ENCODE measurements at places on chromosomes 4 and X. TPM values are rescaled to one million over a fixed set of nuclear protein-coding genes. Genes with fewer than 3 reads are reported as not detected.

GRCh38 chr4:169220854-169221411 lies 49.8 kb downstream of the SH3RF1 start:
- no peak for DNase-seq
- H3K4me1 ChIP-seq = no peaks in the 10 kb centered on the region
- no peak overlapping the region for H3K4me3 ChIP-seq
- no peak overlapping the region for H3K27ac ChIP-seq

The CTAG2 gene
- not detected for total RNA-seq

DNA sequence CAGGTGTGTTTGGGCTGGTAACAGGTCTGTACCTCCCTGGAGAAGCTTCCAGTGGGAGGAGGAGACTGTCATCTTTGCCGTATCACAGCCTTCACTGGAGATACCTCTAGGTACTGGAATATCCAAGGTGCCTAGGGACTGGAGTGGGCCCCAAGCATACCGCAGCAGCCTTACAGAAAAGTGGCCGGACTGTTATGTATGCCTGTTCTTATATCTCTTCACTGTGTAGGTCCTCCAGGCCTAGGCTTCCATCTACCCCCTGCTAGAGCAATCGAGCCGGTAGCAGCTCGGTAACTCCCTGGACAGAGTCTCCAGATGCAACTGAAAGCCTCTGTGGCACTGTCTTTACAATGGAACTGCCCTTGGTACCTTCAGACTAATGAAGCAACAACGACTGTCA lies 277.4 kb upstream of the GRIA3 start:
- no peaks in the 10 kb centered on the region for H3K27me3 ChIP-seq
- H3K4me1 ChIP-seq = no peaks in the 10 kb centered on the region
- DNase-seq = no peak
- H3K36me3 ChIP-seq = no peaks in the 10 kb centered on the region
- no peak overlapping the region for H3K27ac ChIP-seq
- H3K4me3 ChIP-seq = no peak overlapping the region

DNA sequence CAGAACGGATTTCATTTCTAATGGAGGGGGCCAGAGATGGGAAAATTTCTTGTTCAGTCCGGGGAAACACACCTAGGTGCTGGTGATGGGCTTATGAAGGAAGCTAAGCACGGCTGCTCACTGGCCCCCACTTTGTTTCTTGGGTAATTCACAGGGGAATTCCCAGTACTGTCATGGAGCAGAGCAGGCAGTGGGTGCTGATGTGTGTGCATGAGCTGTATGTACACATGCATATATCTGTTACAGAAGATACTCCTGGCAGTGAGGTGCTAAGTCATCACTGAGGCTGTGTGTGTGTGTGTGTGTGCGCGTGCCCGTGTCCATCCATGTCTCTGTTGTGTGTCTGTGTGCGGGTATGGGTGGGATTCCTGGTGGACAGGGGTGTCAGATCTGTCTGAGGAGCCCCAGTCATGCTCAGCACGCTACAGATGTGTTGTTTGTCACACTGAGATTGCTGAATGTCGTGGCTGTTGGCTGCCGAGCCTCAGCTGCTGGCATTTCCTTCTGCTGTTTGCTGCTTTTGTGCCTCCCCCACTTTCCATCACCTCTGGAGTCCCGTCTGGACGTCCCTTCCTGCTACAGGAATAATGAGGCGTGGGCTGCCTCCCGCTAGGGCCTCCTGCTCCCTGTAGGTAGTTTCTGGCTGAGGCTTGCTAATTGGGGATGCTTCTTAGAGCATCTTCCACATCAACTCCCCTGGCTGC lies 53.3 kb downstream of the JADE1 start:
- H3K4me1 ChIP-seq = peaks cover 52% of the 10 kb centered on the region
- peak overlapping the region; percentile 42 for H3K4me3 ChIP-seq
- peak overlapping the region; percentile 24 for H3K27ac ChIP-seq
- H3K27me3 ChIP-seq = no peaks in the 10 kb centered on the region
- peaks cover 15% of the 10 kb centered on the region for H3K36me3 ChIP-seq

The SLC10A6 gene
- 0.26 TPM for total RNA-seq

GRCh38 chr4:180449395-180449956 lies 1793.7 kb upstream of the TENM3 start:
- H3K4me1 ChIP-seq = no peaks in the 10 kb centered on the region
- H3K36me3 ChIP-seq = no peaks in the 10 kb centered on the region
- DNase-seq = no peak
- H3K27me3 ChIP-seq = no peaks in the 10 kb centered on the region

DNA sequence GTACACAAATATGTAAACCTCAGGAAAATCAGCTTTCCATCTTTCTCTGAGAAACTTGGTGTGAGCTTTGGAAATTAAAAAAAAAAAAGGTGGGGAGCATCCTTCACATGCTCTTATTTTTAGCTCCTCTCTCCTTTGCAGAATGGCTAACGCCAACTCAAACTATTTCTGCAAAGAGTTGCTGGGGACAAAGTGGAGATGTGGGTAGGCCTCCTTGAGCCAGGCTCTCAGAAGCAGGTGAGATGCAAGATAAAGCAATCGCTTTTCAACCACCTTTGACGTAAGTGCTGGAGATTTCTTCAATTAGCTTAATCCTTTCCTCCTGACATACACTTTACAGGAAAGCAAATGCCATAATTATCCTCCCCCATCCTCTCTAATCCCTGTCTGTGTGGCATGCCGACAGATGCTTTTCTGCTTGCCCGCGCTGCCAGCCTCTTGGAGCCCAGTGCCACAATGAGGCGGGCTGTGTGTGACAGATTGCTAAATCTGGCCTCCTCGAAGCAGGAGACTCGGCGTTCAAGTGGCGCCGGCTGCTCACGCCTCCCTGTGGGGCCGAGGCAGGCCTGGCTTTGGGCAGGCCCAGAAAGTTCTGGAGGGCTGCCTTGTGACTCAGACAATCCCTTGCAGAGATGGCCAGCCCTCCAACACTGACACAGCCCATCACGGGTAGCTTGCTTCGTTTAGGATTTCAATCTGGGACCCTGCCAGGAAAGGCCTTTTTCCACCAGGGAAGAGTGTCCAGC lies 64.9 kb upstream of the SOD3 start:
- H3K36me3 ChIP-seq = no peaks in the 10 kb centered on the region
- peaks cover 5% of the 10 kb centered on the region for H3K27me3 ChIP-seq
- H3K27ac ChIP-seq = no peak overlapping the region
- no peaks in the 10 kb centered on the region for H3K4me1 ChIP-seq
- no peak overlapping the region for H3K4me3 ChIP-seq

- DNase-seq = no peak
- no peak overlapping the region for H3K4me3 ChIP-seq
- H3K36me3 ChIP-seq = no peaks in the 10 kb centered on the region
- no peaks in the 10 kb centered on the region for H3K4me1 ChIP-seq
- H3K27ac ChIP-seq = no peak overlapping the region
- H3K27me3 ChIP-seq = peaks cover 10% of the 10 kb centered on the region
Observed at GRCh38 chr4:152996111-152996571, 60.0 kb downstream of the FHDC1 start.

DNA sequence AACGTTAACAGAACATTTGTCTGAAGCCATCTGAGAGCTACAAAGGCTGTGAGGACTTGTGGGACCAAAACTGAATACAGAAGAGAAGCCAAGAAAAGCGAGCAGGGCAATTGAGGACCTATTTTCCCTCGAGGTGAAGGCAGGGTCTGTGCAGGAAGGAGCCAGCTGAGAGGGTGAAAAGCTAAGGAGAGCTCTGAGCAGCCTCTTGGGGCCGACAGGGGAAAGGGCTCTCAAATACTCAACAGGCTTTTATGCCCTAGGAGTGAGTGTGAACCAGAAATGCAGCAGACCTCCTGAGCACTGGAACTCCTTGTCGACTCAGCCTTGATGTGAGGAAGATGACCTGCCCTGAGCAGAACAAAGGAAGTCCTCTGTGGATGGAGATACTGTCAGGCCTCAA lies 54.2 kb downstream of the C4orf50 start:
- no peaks in the 10 kb centered on the region for H3K36me3 ChIP-seq
- H3K27ac ChIP-seq = no peak overlapping the region
- DNase-seq = no peak
- no peak overlapping the region for H3K4me3 ChIP-seq

DNA sequence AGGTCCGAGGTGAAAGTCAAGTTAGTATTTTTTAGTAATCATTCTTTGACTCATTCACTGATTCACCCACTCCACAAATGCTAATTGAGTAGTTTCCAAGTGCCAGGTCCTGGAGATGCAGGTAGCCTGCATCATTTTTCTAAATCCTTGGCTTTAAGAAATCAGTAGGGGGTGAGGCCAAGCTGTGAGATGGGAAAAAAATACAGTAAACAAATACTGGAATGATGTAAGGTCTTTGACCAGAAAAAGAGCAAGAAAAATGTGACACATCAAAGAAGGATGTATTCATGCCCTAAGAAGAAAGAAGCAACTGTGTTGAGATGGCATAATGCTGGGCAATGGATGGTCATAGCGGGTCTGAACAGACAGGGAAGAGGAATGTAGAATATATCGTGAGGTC lies 1386.6 kb downstream of the PCDH7 start:
- DNase-seq = no peak
- H3K36me3 ChIP-seq = no peaks in the 10 kb centered on the region
- no peaks in the 10 kb centered on the region for H3K4me1 ChIP-seq
- no peak overlapping the region for H3K27ac ChIP-seq
- no peaks in the 10 kb centered on the region for H3K27me3 ChIP-seq

DNA sequence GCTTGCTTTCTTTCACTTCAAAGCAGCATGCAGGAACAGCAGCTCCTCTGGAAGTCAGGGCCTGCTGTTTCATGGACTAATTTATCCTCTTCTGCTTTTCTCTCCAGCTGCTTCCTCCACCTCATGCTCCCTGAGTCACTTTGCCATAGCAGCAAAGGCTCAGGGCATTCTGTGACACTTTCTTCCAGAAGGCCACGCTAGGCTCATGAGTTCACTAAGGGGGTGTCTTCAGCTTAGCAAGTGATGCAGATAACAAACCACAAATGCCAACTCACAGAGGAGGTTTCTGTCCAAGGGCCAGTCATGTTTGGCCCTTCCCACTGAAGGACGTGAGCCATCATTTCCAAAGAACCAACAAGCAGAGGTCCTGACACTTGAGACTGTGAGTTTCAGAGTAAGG lies 200.2 kb downstream of the ADGRA3 start:
- H3K27ac ChIP-seq = no peak overlapping the region
- no peak overlapping the region for H3K4me3 ChIP-seq
- DNase-seq = no peak
- H3K4me1 ChIP-seq = no peaks in the 10 kb centered on the region
- H3K36me3 ChIP-seq = peaks cover 2% of the 10 kb centered on the region

- no peaks in the 10 kb centered on the region for H3K4me1 ChIP-seq
- no peak for DNase-seq
- H3K4me3 ChIP-seq = no peak overlapping the region
- peaks cover 40% of the 10 kb centered on the region for H3K27me3 ChIP-seq
Observed at GRCh38 chr4:80309294-80310004, 26.1 kb upstream of the CFAP299 start.

- H3K4me1 ChIP-seq = no peaks in the 10 kb centered on the region
- peaks cover 28% of the 10 kb centered on the region for H3K27me3 ChIP-seq
- DNase-seq = no peak
- no peaks in the 10 kb centered on the region for H3K36me3 ChIP-seq
Observed at GRCh38 chrX:73068467-73069364, 10.6 kb downstream of the PABPC1L2A start.

GRCh38 chr4:3364199-3364598 lies 71.4 kb downstream of the RGS12 start:
- DNase-seq = no peak
- H3K27ac ChIP-seq = no peak overlapping the region
- H3K4me1 ChIP-seq = peaks cover 37% of the 10 kb centered on the region
- no peak overlapping the region for H3K4me3 ChIP-seq

DNA sequence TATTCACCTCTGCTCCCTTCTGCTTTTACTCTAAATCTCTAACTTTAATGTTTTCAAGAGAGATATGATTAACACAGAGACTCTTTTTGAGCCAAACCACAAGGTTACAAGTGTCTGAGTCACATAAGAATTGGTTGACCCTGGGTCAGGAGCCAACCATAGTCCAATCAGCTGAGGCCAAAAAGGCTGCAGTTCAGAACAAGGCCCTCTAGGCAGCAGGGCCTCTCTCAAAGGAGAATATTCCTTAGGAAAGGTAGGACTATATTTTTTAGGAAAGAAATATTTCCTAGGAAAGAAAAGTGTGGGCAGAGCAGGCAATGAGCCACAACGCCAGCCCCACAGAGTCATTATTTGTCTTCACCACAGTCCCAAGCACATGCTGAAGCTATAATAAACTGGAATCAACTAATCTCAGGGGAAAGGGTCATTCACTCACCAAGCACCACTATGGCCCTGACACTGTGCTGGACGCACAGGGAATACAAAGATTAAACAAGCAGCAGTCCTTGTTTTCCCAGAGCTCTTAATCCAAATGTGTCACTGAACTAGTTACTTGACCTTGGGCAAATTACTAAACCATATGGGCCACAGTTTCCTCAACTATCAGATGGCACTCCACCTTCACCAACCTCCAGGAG lies 2.2 kb downstream of the ATP8A1 start:
- H3K27me3 ChIP-seq = no peaks in the 10 kb centered on the region
- peaks cover 75% of the 10 kb centered on the region for H3K4me1 ChIP-seq
- H3K27ac ChIP-seq = peak overlapping the region; percentile 92
- H3K36me3 ChIP-seq = peaks cover 28% of the 10 kb centered on the region
- peak; percentile 41 for DNase-seq

DNA sequence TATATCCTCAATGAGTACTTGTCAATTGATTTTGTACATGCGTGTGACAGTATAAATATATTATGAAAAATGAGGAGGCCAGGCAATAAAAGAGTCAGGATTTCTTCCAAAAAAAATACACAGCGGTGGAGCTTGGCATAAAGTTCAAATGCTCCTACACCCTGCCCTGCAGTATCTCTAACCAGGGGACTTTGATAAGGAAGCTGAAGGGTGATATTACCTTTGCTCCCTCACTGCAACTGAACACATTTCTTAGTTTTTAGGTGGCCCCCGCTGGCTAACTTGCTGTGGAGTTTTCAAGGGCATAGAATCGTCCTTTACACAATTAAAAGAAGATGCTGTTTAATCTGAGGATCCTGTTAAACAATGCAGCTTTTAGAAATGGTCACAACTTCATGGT lies at the start of gene OTC:
OTC (plus strand) TSS at position 243 of the 400 bp plus-strand sequence; CDS start at position 336, 93 bp downstream.
- peaks cover 1% of the 10 kb centered on the region for H3K4me1 ChIP-seq
- H3K36me3 ChIP-seq = no peaks in the 10 kb centered on the region
- H3K27ac ChIP-seq = no peak within 1 kb of the TSS
- no peak within 1 kb of the TSS for H3K4me3 ChIP-seq
- no peak for DNase-seq

The NPNT gene
- total RNA-seq = 0.51 TPM

- H3K4me3 ChIP-seq = no peak overlapping the region
- no peak for DNase-seq
- no peaks in the 10 kb centered on the region for H3K4me1 ChIP-seq
- H3K27me3 ChIP-seq = no peaks in the 10 kb centered on the region
- H3K36me3 ChIP-seq = peaks cover 2% of the 10 kb centered on the region
Observed at GRCh38 chr4:1235381-1236102, 13.4 kb downstream of the CTBP1 start.

DNA sequence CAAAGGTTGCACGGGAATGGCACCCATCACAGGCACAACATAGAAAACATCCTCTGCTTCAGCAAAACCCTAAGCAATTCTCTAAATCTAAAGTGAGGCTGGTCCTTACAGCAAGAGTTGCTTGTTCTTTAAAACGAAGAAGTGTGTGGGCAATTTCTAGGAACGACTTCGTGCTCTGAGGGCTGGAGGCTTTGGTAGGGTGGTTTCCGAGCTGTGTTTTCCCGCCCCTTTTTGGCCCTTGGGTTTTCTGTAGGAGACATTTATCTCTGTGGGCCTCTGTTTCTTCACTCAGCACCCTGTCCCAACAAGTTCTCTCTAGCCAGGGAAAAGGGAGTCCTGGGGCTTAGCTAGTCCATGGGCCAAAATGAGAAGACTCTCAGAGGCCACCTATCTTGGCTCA lies 84.2 kb downstream of the SLC2A9 start:
- H3K4me3 ChIP-seq = no peak overlapping the region
- no peaks in the 10 kb centered on the region for H3K27me3 ChIP-seq
- H3K36me3 ChIP-seq = no peaks in the 10 kb centered on the region

Data from activated T-cell treated with anti-CD3 and anti-CD28 coated beads, Interleukin-2, amount 50 U/mL, for 72 hours (primary cell).